ENCODE measurements at places on chromosomes 6 and 20.

DNA sequence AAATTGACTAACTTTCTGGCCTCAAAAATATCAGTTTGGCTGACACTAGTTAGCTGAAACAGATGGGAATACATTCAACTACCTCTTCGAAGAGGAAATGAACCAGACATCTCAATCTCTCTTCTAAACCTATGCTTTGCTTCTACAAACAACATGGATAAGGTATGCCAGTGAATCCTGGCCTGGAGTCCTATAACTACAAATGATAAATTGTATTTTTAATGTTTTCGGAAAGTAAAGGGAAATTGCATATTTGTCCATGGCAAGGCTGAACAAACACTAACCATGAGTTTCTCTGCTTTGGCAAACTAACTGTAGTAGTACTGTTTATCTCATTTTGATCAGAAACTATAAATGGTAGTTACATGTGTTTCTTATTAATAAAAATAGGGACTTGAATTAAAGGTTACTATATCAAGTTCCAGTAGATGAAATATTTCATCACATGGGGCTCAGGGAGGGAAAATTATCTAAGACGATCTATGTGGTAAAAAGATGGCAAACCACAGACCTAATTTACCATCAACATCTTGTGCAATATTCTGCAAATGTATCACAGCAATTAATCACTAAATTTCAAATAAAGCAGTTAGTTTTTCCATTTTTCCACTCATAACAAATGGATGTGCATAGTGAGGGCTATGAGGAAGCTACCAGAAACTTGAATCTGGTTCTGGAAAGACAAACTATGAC is 76.8 kb downstream of the COL12A1 start:
- DNase-seq: no peak

DNA sequence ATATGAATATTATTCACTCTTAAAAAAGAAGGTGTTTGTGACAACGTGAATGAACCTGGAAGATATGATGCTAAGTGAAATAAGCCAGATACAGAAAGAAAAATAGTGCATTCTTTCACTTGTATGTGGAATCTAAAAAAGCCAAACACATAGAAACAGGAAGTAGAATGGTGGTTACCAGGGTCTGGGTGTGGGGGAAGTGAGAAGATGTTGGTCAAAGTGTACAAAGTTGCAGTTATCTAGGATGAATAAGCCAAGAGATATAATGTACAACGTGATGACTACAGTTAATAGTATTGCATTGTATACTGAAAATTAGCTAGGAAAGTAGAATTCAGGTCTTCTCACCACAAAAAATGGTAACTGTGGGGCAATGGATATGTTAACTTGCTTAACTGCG is 151.1 kb upstream of the HCRTR2 start:
- no peak for DNase-seq

DNA sequence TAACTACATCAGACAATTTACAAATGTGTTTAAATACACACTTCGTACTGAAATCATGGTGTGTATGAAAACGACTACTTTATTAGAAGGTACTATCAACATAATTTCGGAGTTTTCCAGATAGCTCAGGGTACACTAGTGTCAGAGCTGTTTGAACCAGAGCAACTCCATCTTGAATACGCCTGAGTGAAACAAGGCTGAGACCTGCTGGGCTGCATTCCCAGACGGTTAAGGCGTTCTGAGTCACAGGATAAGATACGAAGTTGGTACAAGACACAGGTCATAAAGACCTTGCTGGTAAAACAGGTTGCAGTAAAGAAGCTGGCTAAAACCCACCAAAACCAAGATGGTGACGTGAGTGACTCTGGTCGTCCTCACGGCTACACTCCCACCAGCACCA is 167.6 kb downstream of the THBS2 start:
- no peak for DNase-seq

GRCh38 chr6:17004269-17004668 is 97.6 kb upstream of the STMND1 start:
- DNase-seq: no peak

- no peak for DNase-seq
Measured at GRCh38 chr6:14456941-14457340, 339.4 kb downstream of the CD83 start.

- DNase-seq: no peak
Measured at GRCh38 chr6:142714951-142715785, 229.8 kb downstream of the HIVEP2 start.

- DNase-seq: no peak
Measured at GRCh38 chr6:38552121-38552520, 87.6 kb downstream of the BTBD9 start.

DNA sequence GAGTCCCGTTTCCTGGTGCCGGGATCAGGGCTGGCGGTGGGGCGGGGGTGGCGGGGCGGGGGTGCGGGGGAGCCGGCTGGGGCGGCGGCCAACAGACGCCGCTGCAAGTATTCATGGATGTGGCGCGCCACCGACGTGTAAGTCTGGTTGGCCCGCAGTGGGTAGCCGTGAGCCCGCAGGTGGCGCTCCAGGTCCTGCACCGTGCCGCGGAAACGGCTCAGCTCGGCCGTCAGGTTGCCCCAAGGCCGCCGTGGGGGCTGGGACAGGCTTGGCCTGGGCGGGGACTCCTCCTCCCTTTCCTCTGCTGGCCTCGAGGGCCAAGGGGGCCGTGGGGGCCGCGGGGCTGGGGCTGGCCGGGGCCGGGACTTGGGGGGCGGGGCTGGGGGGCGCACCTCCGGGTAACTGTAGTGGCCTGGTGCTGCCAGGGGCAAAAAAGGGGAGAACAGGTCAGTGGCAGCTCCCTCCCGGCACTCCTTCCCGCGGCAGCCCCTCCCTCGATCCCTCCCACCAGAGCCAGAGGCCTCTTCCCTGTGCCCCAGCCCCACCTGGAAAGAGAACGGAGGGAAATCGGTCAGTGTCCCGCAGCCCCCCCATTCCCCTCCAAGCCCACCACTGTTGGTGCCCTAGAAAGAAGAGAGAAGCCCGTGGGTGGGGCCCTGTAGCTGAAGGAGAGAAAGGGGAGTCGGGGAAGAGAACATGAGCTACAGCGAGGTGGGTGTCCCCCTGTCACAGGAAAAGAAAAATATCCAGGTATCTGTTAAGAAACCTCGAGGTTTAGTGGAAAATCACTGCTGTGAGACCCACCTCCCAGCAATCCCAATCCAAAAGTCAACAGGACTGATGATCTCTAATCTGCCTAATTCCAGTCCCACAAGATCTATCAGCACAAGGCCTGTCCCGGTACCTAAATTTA is 21.3 kb downstream of the TNXB start:
- peak; percentile 53 for DNase-seq

DNA sequence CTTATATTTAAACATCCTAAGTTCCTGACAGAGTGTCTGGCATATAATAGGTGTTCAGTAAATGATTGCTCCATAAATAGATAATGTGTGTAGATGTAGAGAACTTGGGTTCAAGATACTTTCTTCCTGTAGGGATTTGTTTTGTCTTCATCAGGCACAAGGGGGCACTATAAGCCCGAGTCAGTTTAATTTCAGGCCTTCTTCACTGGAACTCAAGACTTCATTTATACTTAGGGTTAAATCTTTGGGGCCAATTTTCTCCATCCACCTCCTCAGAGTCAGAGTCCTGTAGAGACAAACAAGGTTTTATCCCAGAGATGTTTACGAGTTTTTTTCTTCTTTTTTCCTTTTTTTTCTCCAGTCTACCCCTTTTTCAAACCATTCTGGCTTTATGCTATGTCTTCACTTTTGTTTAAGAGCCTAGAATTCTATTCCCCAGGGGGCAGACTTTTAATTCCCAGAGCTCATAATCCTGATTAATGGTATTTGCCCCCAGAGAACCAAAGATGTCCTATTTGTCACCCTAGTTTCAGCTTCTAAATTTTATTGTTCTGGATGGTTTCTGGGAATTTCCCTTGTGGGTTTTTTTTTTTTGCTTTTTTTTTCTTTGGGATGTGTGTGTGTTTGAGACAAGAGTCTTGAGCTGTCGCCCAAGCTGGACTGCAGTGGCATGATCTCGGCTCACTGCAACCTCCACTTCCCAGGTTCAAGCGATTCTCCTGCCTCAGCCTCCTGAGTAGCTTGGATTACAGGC is 88.4 kb downstream of the HFE start:
- DNase-seq: peak; percentile 22

Data from NCI-H2171 treated with DMSO at 0.1 percent for 48 hours (cell line).